ENCODE measurements at places on chromosomes 4 and X.

DNA sequence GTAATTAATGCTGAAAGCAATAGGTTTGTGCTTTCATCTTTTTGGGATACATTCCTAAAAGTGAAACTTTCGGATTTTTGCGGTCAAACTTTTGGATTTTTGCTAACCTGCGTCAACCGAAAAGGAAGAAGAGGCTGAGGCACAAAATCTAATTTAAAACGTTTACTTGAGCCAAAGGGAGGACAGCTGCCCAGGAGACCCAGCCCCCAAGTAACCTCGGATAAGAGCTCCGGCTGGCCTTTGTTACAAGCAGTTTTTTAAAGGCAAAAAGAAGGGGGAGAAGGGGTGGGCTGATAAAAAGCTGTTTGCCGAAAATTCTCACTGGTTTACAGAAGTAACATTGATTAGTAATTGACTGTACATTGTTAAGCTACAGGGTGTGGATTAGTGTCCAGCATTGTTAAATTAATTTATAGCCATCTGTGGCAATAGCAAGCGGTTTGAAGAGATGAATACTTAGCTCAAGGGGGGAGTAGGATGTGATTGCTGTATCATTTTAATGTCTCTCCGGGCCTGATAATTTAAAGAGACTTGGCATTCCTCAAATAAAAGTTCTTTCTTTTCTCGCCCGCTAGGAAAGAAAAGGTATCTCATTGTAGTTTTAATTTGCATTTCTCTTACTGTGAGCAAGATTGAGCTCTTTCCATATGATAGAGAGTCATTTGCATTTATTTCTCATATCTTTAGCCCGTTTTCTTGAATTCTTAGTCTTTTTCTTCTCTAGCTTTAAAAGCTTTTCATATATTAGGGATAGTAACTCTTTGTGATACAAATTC lies 59.1 kb upstream of the USP9X start:
- no peak for DNase-seq

DNA sequence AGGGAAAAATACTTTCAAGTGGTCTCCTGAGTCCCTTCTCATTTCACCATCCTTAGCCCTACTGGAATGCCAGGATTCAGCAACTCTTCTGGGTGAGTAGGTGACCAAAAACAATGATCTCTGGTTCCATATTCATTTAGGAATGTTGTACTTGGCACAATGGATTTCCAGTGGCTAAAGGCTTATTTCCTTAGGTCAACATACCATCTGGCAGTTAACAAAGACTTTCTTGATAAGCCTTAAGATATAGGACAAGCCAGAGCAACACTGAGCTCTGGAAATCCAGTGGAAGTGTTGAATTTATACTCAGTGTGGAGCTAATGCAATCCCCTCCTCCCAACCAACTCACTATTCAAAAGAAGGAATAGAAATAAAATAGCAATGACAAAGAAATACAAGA lies 139.4 kb upstream of the EMCN start:
- no peak for DNase-seq

DNA sequence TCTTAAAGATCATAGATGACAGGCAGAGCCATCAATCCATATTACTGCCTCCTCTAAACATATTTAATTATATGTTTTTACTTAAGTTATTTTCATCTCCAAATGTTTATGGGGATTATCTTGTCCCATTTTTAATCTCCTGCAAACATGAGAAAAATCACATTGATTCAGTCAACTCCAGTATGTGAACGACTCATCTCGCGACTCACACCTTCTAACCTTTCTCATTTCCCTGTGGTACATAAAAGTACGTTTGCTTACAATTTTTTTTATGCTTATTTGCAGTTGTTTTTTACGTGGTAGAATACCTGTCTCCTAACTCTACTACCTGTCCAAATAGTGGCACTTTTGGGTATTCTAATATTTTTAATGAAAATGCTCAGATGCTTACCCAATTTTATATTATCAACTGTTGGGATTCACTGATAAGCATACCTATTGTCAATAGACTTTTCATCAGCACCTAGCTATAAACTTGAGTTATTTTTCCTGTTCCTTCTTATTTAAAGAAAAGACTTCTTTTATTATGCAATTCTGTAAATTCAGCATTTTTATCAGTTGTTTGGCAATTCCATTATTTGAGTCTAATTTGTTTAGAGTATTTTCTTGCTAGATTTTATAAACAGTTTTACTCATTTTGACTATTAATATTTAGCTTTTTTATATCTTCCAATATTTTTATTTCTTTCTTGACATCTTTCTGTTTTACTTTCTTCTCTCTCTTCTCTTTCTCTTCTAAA lies 276.6 kb downstream of the ANK2 start:
- no peak for DNase-seq

- no peak for DNase-seq
Measured at GRCh38 chr4:94978904-94979303, 221.1 kb downstream of the BMPR1B start.

DNA sequence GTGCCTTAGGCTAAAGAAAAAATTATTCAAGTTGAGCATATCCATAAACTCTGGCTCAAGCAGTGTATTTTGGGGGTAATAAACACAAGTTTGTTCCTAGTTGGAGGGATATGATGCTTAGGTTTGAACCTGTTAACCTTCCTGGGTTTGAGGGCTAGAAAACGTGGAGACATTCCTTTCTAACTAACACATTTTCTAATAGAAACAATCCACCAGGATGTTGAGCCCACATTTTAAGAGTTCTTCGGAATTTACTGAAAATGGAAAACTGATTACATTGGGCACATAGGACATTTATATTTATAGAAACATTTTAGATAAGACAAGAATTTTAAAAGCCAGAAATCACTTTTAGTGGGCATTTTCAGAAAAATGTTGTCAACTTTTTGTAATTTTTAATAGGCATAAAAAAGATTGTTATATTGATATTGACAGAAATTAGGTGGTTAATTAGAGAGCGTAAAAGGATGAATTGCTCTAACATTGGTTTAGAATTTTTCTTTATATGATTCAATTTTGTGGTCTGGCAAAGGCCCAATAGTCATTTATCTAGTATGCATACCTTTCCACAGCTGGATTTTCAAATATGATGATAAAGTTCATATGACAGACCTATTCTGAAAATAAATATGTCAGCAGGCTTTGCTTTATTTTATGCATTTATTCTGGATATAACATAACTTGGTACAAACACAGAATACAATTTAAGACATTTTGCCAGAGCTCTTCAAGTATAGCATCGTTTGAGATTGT lies 49.2 kb downstream of the CEP44 start:
- no peak for DNase-seq

- DNase-seq = no peak
Measured at GRCh38 chr4:106893395-106893881, 142.7 kb downstream of the DKK2 start.

- DNase-seq = no peak
Measured at GRCh38 chr4:67701517-67701850, 529 bp upstream of the UBA6 start.

- no peak for DNase-seq
Measured at GRCh38 chr4:38193236-38193863, 233.2 kb downstream of the PTTG2 start.

DNA sequence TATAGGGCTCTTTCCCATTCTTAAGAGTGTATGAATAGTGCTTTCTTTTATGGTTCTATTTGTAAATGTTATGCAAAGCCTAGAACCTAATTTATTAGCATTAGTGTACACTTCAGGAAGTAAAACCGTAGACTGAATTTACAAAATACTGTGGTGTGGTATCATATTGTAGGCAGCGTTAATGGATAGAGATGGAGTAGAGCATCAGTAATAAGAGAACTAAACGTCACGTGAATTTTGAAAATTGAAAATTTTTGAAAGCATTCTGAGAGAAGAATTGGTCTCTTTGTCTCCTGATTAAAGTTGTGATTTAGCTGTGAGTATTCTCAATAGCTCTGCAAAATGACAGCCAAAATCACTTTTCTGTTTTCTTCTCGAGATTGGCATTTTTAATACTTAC lies 2.9 kb downstream of the STIM2 start:
- no peak for DNase-seq

DNA sequence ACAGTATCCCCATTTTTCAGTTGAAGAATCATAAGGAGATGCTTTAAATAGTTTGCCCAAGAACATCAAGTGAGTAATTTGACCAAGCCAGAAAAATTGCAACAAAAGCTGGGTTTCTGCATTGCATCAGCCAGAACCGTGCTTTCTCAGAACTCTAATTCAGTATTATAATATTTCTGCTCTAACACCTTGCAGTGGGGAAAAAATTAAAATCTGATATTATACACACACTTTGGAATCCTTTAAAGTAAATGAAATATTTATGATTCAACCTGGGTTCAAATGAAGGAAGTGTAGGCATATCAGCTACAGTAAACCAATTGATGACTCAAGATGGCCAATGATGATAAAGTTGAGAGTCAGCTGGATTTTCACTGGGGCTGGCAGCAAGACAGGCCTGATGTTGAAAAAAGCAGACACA lies 387.6 kb upstream of the ZFP42 start:
- DNase-seq = no peak

- no peak for DNase-seq
Measured at GRCh38 chr4:183627979-183628588, 30.9 kb downstream of the RWDD4 start.

DNA sequence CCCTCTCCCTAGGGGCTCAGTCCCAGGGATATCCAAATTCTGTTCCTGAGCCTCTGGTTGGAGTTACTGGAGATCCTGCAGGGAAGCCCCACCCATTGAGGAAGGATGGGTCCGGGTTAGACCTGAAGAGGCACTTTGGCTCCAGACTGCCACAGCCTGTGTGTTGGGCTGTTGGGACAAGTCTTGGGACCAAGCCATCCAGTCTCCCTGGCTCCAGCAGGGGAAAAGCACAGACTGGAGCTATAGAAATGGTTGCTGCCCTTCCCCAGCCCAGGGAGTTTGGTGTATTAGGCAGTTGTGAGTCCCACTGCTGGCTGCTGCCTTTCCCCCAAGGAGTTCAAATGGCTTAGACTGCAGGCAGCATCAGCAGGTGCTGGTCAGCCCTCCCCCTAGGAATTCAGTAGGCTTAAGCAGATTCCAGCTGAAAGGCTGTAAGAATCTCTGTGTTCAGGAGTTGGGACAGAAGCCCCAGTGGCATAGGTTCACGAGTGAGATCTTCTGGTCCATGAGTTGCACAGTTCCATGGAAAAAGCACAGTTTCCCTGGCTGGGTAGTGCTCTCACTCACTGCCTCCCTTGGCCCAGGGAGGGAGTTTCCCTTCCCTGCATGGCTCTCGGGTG lies 344.0 kb upstream of the EPHA5 start:
- no peak for DNase-seq
